ENCODE measurements at places on chromosomes 3 and 15.

GRCh38 chr3:124969190-124969589, 34.6 kb upstream of the MUC13 start:
- no peak for DNase-seq

DNA sequence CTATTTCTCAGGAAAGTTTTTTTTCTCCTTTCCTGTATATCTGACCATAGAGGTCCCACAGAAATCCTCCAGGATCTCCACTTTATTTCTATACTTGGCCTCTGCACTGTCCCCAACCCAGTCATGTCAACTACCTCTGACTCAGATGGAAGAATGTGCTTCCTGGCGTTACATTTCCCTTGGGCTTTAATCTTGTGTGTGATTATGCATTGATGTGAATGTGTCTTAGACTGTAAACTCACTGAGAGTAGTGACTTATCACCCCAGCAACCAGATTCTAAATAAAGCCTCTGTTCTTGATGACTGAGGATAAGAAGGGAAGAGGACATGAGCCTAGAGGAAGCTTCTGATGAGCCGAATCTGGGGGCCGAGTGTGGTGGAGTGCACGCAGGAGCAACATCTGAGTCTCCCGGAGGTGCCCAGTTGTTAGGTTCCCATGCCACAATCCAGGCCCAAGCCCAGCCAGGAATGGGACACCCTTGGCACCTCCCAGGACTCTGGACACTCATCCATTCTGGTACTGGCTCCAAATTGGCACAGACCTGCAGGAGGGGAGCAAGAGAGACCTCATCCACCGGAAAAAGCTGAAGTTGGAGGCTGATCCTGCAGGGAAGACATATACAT, 32.1 kb upstream of the HEG1 start:
- no peak for DNase-seq

- DNase-seq, result no peak
These were observed 28.9 kb upstream of the DCBLD2 start for GRCh38 chr3:98930413-98930812.

GRCh38 chr3:127525373-127525772, 65.2 kb downstream of the TPRA1 start:
- DNase-seq, result no peak

DNA sequence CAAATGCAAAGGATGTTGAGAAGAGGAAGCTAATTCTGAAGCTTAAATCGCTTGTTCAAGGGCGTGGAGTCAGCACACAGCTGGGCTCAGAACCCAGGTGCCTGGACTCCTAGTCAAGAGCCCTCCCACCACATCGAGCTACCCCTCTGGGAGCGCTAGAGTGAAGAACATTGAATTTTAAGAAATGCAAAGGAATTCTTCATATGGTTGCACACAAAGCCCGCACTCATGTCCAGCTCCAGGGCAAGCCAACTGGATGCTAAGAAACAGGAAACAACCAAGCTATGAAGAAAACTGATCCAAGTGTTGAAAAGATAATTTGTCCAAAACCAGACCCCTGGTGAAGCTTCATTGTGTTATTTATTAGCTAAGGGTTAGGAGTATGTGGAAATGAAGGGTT, 122.3 kb downstream of the ALDH1A2 start:
- DNase-seq, result no peak

DNA sequence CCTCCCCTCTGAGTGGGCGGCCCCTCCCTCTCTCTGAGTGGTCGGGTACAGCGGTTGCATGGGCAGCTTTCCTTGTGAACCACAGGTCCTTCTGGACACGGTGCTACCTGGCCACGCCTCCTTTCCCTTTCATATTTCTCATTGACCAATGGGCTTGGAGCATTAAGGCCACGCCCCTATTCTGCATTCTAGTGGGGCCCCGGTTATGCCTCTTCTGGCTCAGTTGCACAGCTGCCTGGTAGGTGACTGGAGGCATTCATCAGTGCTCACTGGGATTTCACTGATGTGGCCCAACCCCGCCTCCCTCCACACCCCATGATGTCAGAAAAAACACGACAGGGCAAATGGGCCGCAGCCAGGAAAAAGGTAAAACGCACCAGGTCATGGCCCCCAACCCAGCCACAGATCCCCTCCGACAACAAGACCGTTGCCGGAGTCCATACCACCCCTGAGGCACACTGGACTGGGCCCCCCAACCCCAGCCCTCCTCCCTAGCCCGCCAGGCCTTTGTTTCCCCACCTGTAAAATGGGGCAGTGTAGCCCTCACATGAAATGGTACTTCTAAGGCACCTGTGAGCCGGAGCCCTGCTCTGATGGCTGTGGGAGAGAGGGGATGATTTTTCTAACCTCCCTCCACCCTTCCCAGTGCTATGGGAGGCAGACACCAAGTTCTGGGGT, 26.3 kb downstream of the NGRN start:
- DNase-seq, result no peak

DNA sequence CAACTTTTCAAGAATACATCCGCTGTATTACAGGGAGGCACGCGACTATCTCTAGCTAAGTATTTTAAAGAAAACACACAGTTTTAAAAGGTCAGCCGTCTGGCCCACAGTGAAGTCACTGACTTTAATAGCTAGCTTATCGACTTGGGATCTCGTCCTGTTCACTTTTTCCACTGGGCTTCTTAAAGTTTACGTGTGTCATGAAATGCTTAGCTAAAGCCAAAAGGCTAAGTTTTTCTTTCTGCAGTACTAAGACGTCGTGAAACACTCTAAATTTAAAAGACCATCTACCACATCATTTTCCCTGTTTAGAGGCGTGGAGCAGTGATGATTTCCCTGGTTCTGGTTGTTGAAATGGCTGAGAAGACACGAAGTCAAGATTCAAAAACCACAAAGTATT, 27.1 kb downstream of the LRIG1 start:
- DNase-seq, result no peak

DNA sequence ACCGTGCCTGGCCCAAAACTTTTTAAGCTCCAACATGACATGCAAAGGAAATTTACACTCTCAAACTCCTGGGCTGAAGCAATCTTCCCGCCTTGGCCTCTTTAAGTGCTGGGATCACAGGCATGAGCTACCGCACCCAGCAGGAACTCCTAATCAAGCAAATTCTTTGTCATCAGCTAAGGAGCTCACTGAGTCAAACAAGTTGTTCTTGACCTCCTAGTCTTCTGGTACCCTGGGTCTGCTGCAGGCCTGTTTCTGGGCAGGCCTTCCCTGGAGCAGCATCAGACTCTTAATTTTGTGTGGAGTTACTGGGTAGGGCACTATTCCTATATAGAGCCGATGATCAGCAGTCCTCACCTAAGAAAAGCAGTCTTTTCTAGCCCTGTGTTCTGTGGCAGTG, 68.4 kb upstream of the FLNB start:
- DNase-seq, result no peak

GRCh38 chr3:12229146-12229851, 59.6 kb upstream of the PPARG start:
- DNase-seq, result no peak

All from fibroblast of the conjunctiva (primary cell).